ENCODE measurements at places on chromosomes 2 and 18. TPM values are rescaled to one million over a fixed set of nuclear protein-coding genes. Genes with fewer than 3 reads are reported as not detected.
A peak's percentile ranks its signal among the peaks of the same experiment; 100 is the strongest.

GRCh38 chr2:217942731-217943335, 60.0 kb downstream of the TNS1 start:
- peaks cover 58% of the 10 kb centered on the region for H3K4me1 ChIP-seq
- no peaks in the 10 kb centered on the region for H3K27me3 ChIP-seq
- peak overlapping the region; percentile 80 for H3K4me3 ChIP-seq
- peak overlapping the region; percentile 92 for H3K27ac ChIP-seq
- peak; percentile 30 for DNase-seq

- no peak overlapping the region for H3K4me3 ChIP-seq
- H3K27me3 ChIP-seq, result no peaks in the 10 kb centered on the region
- no peak overlapping the region for H3K27ac ChIP-seq
- no peak for DNase-seq
- H3K4me1 ChIP-seq, result no peaks in the 10 kb centered on the region
- no peaks in the 10 kb centered on the region for H3K36me3 ChIP-seq
These were observed 440.6 kb downstream of the FBXO15 start for GRCh38 chr18:73707035-73707434.

GRCh38 chr2:57343391-57344006, 703.1 kb upstream of the VRK2 start:
- no peak overlapping the region for H3K27ac ChIP-seq
- DNase-seq, result no peak
- H3K4me3 ChIP-seq, result no peak overlapping the region
- H3K27me3 ChIP-seq, result no peaks in the 10 kb centered on the region

DNA sequence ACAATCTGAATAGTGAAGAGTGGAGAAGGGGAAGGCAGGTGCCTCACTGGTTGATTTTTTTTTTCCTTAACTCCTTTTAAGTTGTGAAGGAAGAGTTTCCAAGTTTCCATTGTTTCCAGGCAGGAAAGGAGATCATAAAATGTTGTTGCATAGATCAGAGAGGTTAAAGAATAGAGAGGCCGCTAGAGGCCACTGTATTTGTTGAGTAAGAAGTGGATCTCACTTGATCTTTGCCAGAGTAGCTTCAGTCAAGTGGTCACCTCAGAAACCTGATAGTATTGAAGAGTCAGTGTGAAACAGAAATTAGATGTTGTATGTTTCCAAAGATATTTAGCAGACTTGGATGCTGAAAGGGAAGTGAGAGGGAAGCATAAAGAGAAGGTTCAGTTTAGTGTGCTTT, 17.6 kb downstream of the CTNNA2 start:
- H3K27ac ChIP-seq, result no peak overlapping the region
- DNase-seq, result no peak
- no peaks in the 10 kb centered on the region for H3K4me1 ChIP-seq
- no peaks in the 10 kb centered on the region for H3K36me3 ChIP-seq

DNA sequence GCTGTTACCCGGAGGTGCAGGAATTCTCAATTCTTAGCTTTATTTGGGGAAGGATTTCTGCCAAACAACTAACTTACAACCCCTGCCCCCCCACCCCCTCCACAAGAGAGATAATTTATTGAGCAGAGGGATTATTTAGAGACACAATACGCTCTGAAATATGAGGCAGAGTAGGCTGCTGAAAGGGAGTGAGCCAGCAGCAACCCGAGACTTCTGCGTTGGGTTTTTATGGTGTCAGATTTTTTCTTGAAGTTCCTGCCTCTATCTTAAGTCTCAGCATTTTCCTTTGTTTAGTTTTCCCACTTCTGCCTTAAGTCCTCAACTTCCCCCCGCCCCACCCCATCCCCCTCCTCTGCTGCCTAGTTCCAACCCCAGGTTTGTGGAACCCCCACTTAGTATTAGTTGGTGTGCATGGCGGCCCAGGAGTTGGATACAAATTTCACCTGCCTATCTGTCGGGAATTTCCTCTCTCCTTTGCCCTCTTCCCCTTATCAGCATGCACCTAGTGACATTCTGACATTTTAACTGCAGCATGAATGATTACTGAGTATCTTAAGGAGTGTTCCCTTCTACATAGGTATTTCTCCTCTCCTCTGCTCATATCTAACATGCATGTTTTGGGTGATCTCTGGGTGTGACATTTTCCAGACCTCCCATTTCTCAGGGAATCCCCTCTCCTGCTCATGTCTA, 1635.9 kb upstream of the LRRTM1 start:
- H3K27me3 ChIP-seq, result no peaks in the 10 kb centered on the region
- no peak overlapping the region for H3K27ac ChIP-seq
- DNase-seq, result no peak
- H3K4me1 ChIP-seq, result no peaks in the 10 kb centered on the region
- no peaks in the 10 kb centered on the region for H3K36me3 ChIP-seq

- H3K4me3 ChIP-seq, result no peak overlapping the region
- DNase-seq, result no peak
- no peaks in the 10 kb centered on the region for H3K36me3 ChIP-seq
These were observed 56.0 kb downstream of the SERPINB7 start for GRCh38 chr18:63831080-63831788.

DNA sequence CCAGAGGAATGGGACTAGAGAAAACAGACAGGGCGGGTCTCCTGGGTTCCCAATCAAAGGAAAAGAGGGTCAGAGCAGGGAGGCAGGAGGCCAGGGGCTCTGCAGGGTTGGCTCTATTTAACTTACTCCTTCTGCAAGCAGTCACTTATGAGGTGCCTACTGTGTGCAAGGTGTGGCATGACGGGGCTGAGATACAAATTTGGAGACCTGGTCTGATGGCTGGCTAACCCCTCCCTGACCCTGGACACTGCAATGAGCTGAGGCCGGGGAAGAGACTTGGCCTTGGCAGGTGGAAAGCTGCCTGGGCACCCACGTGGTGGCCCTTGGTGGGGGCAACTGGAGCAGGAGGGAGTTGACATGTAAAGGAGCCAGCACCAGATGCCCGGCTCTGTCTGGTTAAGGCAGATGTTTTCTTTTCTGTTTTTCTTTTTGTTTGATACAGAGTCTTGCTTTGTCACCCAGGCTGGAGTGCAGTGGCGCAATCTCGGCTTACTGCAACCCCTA, 148.5 kb upstream of the GATA6 start:
- H3K27me3 ChIP-seq, result no peaks in the 10 kb centered on the region
- H3K27ac ChIP-seq, result no peak overlapping the region
- H3K4me1 ChIP-seq, result no peaks in the 10 kb centered on the region
- DNase-seq, result no peak

DNA sequence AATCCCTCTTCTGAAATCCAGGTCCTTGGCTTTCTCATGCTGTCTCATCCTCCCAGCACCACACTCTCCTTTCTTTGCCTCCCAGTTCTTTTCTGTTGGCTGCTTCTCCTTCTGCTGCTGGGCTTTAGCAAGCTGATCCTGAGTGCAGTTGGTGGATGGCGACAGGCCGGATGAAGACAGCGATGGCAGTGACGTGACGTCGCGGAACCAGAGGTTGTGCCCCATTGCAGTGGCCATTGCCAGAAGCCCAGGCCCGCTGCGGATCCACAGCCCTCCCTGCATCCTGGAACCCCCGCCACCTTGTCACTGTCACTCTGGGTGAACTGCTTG, 75.2 kb downstream of the EIPR1 start:
- H3K27ac ChIP-seq, result no peak overlapping the region
- no peaks in the 10 kb centered on the region for H3K27me3 ChIP-seq
- peaks cover 10% of the 10 kb centered on the region for H3K4me1 ChIP-seq
- H3K36me3 ChIP-seq, result peaks cover 4% of the 10 kb centered on the region
- no peak overlapping the region for H3K4me3 ChIP-seq
- DNase-seq, result peak; percentile 41

- no peaks in the 10 kb centered on the region for H3K36me3 ChIP-seq
- H3K4me3 ChIP-seq, result no peak overlapping the region
- no peak overlapping the region for H3K27ac ChIP-seq
- no peaks in the 10 kb centered on the region for H3K27me3 ChIP-seq
- no peak for DNase-seq
These were observed 58.9 kb upstream of the SMAD7 start for GRCh38 chr18:49009661-49010060.

- peak; percentile 75 for DNase-seq
- H3K27ac ChIP-seq, result peak within 1 kb of the TSS; percentile 60
- peak within 1 kb of the TSS; percentile 64 for H3K4me3 ChIP-seq
- H3K4me1 ChIP-seq, result peaks cover 26% of the 10 kb centered on the region
- peaks cover 19% of the 10 kb centered on the region for H3K27me3 ChIP-seq
These were observed at the start of gene COLEC12 for GRCh38 chr18:500632-501405. COLEC12 (minus strand) TSS chr18:500701; CDS start chr18:500514, 187 bp downstream.

DNA sequence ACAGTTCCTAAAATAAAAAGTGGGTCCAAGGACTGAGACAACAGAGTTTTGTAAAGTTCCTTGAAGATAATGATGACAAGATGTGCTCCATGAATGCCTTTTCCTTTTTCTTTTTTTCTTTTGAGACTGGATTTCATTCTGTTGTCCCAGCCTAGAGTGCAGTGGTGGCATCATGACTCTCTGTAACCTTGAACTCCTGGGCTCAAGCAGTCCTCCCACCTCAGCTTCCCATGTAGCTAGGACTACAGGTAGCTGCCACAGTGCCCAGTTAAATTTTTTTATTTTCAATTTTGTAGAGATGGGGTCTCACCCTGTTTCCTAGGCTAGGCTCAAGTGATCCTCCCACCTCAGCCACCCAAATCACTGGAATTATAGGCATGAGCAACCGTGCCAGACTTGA, 16.1 kb upstream of the TTC27 start:
- no peaks in the 10 kb centered on the region for H3K4me1 ChIP-seq
- H3K27me3 ChIP-seq, result no peaks in the 10 kb centered on the region
- peaks cover 90% of the 10 kb centered on the region for H3K36me3 ChIP-seq

GRCh38 chr2:195648787-195649186, 8.2 kb upstream of the SLC39A10 start:
- H3K4me1 ChIP-seq, result peaks cover 7% of the 10 kb centered on the region
- no peak for DNase-seq
- no peaks in the 10 kb centered on the region for H3K36me3 ChIP-seq
- no peak overlapping the region for H3K27ac ChIP-seq
- no peak overlapping the region for H3K4me3 ChIP-seq

DNA sequence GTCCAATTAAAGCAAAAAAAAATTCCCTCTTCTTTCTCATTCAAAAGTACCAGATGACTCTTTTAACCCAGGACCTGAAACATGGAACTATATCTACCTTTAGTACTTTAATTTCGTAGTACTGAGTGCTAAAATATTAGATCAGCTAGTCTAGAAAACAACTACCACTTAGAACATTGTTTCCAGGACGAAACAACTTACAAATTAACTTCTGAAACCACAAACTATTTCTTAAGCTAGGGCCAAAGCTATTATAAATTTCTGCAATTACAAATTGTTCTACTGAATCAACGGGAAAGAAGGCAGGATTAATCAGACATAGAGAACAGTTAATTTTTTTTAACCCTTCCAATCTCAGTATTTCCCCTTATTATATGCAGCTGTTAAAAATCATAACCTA, 39.9 kb downstream of the DARS1 start:
- DNase-seq, result no peak
- peaks cover 9% of the 10 kb centered on the region for H3K36me3 ChIP-seq
- peaks cover 17% of the 10 kb centered on the region for H3K4me1 ChIP-seq
- no peaks in the 10 kb centered on the region for H3K27me3 ChIP-seq

DNA sequence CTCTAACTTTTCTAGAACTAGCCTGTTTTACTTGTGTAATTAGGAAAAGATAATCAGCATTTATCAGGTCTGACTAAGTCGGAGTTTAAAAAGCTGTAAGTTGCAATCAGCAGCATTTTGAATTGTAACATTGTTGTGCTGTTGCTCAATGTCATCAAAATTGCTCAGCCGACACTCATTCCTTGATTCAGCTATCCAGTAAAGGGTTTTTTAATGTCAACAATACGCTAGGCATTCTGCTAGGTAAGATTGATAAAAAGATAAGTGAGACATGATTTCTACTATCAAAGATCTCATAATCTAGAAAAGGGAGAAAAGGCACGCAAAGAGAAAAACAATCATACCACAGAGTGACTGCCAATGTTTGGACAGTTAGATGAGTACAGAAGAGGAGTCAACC, 327.1 kb upstream of the CDH2 start:
- no peak overlapping the region for H3K27ac ChIP-seq
- H3K36me3 ChIP-seq, result no peaks in the 10 kb centered on the region
- no peak for DNase-seq
- H3K4me3 ChIP-seq, result no peak overlapping the region

Gene METTL21A
- total RNA-seq, result 12.7 TPM

Gene HAT1
- 26.5 TPM for total RNA-seq

Gene POTEC
- total RNA-seq, result not detected

Gene NYAP2
- 1.1 TPM for total RNA-seq

Gene CTNNA2
- not detected for total RNA-seq

Gene REG1B
- total RNA-seq, result not detected

Gene HES6
- 6.1 TPM for total RNA-seq

All from lower lobe of right lung (tissue), 2 donors.